ENCODE measurements at places on chromosomes 12 and 14. TPM values are rescaled to one million over a fixed set of nuclear protein-coding genes. Genes with fewer than 3 reads are reported as not detected.

DNA sequence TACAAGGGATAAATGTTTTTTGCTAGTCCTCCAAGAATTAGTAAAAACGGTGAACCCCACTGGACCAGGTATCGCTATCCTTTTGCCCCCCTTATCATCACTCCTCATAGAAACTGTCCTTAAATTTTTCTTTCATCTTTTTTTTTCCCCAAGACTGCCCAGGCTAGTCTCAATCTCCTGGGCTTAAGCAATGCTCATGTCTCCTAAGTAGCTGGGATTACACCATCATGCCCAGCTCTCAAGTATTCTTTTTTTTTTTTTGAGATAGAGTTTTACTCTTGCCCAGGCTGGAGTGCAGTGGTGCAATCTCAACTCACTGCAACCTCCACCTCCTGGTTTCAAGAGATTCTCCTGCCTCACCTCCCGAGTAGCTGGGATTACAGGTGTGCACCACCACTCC is 9.7 kb downstream of the IRF2BPL start:
- no peak overlapping the region for H3K27ac ChIP-seq
- H3K4me3 ChIP-seq = no peak overlapping the region
- H3K36me3 ChIP-seq = no peaks in the 10 kb centered on the region
- no peaks in the 10 kb centered on the region for H3K27me3 ChIP-seq
- H3K4me1 ChIP-seq = peaks cover 23% of the 10 kb centered on the region

DNA sequence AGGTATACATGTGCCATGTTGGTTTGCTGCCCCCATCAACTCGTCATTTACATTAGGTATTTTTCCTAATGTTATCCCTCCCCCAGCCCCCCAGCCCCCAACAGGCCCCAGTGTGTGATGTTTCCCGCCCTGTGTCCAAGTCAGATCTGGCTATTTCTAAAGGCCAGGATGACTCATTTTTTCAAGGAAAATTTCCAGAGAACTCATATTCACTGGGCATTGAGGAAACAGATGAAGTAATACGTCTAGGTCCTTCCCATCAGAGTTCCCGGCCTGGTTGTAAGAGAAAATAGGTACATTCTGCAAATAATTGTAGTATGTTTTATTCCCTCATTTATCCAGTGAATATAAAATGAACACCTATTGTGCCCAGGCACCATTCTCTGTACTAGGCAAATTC is 345.2 kb downstream of the BCL11B start:
- H3K4me1 ChIP-seq = no peaks in the 10 kb centered on the region
- no peak overlapping the region for H3K27ac ChIP-seq

DNA sequence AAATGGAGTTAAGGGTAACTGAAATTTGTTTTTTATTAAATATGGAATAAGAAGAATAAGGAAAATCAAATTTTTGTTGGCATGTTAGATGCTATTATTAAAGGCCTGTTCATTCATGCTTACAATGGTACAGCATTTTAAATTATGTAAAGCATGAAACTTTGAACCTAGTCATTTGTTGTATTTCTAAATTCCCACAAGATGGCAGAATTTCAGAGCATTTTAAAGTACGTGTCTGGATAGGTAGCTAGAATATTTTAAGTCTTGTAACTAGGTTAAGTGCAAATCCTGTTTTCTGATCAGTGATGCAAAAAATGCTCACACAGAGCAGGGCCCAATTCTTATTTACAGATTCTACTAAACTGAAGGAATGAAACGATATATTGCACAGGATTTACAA is 585.6 kb upstream of the MIS18BP1 start:
- no peaks in the 10 kb centered on the region for H3K27me3 ChIP-seq
- H3K4me3 ChIP-seq = no peak overlapping the region
- H3K4me1 ChIP-seq = no peaks in the 10 kb centered on the region
- DNase-seq = peak; percentile 26
- no peaks in the 10 kb centered on the region for H3K36me3 ChIP-seq

- peaks cover 10% of the 10 kb centered on the region for H3K4me1 ChIP-seq
- H3K27ac ChIP-seq = no peak overlapping the region
Observed at GRCh38 chr12:90090929-90091651, 382.5 kb upstream of the ATP2B1 start.

The NTF3 gene
- not detected for total RNA-seq

The NRXN3 gene
- total RNA-seq = 1.6 TPM

The CNOT2 gene
- 152 TPM for total RNA-seq

The CEBPE gene
- total RNA-seq = not detected

The CHGA gene
- total RNA-seq = 20.9 TPM

The CDH24 gene
- total RNA-seq = 17.8 TPM

The MSI1 gene
- total RNA-seq = 12.8 TPM

All from GM23338 (cell line).